ENCODE measurements at places on chromosomes 5 and 9.

GRCh38 chr5:21164425-21164824 lies 1176.4 kb upstream of the CDH18 start:
- no peak for DNase-seq

DNA sequence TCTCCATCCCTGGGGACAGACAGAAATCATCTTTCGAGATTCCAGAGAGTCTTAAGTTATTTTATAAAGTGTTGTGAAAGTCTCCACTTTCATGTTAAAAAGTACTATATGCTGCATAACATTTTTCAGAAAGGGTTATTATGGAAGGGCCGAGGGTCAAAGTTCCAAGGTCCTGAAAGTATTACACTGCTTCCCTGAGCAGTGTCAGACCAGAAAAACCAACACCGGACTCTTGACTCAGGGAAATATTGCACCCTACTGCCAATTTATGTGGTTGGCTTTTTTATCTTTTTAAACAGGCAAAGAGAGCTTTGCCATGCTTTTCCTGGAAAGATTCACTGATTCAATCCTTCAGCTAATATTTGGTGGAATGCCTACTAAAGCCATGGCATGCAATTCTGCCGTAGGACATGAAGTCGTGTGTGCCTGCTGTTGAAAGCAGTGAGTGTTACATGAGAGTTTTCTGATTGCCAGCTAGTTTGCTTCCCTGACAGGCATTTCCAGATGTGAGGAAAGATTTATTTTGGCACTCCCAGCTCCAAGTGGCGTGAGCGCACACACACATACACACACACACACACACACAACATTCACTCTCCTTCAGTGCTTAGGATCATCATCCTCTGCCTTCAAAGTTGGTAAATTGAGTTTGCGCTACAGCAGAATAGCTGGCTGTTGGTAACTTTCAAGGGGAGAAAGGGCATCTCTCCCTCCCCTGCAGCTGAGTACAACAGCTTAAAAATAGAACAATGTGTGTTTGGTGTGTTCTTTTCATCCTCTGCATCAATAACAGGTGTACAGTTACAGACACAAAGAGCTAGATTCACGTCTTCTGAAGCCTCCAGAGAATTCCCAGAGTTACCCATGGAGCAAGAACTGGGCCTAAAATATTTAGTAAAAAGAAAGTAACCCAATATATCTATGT lies 45.6 kb downstream of the SLC1A3 start:
- DNase-seq: peak; percentile 75

- DNase-seq: peak; percentile 60
Observed at GRCh38 chr5:115069087-115069968, 100.4 kb downstream of the TRIM36 start.

DNA sequence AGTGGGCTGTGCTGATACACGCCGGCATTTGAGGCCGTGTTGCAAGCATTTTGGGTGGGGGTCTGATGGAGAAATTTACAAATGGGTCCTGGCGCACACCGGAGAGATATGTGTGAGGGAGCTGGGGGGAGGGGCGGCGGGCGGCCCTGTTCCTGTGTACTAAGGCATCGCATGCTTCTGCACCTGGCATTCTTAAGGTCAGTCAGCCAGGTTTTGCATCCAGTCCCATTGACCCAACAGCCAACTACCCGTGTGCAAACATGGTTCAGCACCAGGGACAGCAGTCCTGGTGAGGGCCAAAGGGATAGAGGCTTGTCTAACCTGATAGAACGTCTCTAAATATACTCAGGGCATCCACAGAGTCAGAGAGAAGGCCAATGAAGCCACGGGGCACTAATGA lies 839 bp downstream of the GABRG2 start:
- DNase-seq: no peak

GRCh38 chr5:20572614-20573013 lies 584.6 kb upstream of the CDH18 start:
- no peak for DNase-seq
